ENCODE measurements at places on chromosomes 11 and 22. TPM values are rescaled to one million over a fixed set of nuclear protein-coding genes. Genes with fewer than 3 reads are reported as not detected.

Gene LRRC4C
- total RNA-seq = 90.2 TPM

Gene MUC2
- total RNA-seq = not detected

Gene TNNT3
- not detected for total RNA-seq

Gene EFCAB6
- total RNA-seq = 12.0 TPM

Gene TYR
- total RNA-seq = not detected

Gene CNTN5
- 44.3 TPM for total RNA-seq

Gene MYOD1
- not detected for total RNA-seq

Gene GPR83
- 4.4 TPM for total RNA-seq

Gene SYT7
- total RNA-seq = 71.5 TPM

Gene SLC25A18
- total RNA-seq = 11.5 TPM

Gene DDTL
- 3.9 TPM for total RNA-seq

Gene BDNF
- total RNA-seq = 12.0 TPM

Gene C11orf42
- not detected for total RNA-seq

Gene KRTAP5-10
- not detected for total RNA-seq

Gene CLP1
- 14.3 TPM for total RNA-seq

Gene CLDN5
- 91.8 TPM for total RNA-seq

Gene ATXN10
- total RNA-seq = 292 TPM

Gene CSF2RB
- 0.92 TPM for total RNA-seq

Gene MMP27
- total RNA-seq = not detected

Gene ADM2
- total RNA-seq = not detected

Gene NEFH
- 4.4 TPM for total RNA-seq

Gene TMEM45B
- 0.69 TPM for total RNA-seq

Gene OR51I1
- not detected for total RNA-seq

Gene BIRC3
- total RNA-seq = 4.4 TPM

Gene C22orf31
- total RNA-seq = not detected

Gene CASP4
- total RNA-seq = 4.2 TPM

Gene CALCB
- total RNA-seq = 0.46 TPM

Gene TMEM135
- total RNA-seq = 35.1 TPM

Gene DCHS1
- 48.4 TPM for total RNA-seq

Gene RIC3
- 72.9 TPM for total RNA-seq

Gene OSBP2
- total RNA-seq = 19.4 TPM

Gene STARD10
- total RNA-seq = 27.5 TPM

Gene OR51E1
- 0.23 TPM for total RNA-seq

Gene KCNA4
- total RNA-seq = 31.8 TPM

Gene TUG1
- total RNA-seq = 98.0 TPM

Gene OR51B5
- total RNA-seq = 0.46 TPM

Gene EMID1
- total RNA-seq = 21.5 TPM

Gene NPTXR
- total RNA-seq = 64.6 TPM

Gene PLAAT2
- not detected for total RNA-seq

Gene NTM
- total RNA-seq = 224 TPM

Gene OR4C5
- not detected for total RNA-seq

Gene RIBC2
- 2.5 TPM for total RNA-seq
